ENCODE measurements at places on chromosomes 2 and 18. TPM values are rescaled to one million over a fixed set of nuclear protein-coding genes. Genes with fewer than 3 reads are reported as not detected.

The CFAP221 gene
- 0.32 TPM for total RNA-seq

The KLHL29 gene
- total RNA-seq, result 1.5 TPM

The BCS1L gene
- total RNA-seq, result 20.8 TPM

The SPP2 gene
- total RNA-seq, result not detected

The GALM gene
- 12.4 TPM for total RNA-seq

The SERPINB10 gene
- not detected for total RNA-seq

The ARHGAP28 gene
- 56.2 TPM for total RNA-seq

The SUMO1 gene
- 92.0 TPM for total RNA-seq
